ENCODE measurements at places on chromosomes 4 and X.

- DNase-seq, result peak; percentile 57
These were observed 31.9 kb downstream of the ADD1 start for GRCh38 chr4:2875556-2875955.

DNA sequence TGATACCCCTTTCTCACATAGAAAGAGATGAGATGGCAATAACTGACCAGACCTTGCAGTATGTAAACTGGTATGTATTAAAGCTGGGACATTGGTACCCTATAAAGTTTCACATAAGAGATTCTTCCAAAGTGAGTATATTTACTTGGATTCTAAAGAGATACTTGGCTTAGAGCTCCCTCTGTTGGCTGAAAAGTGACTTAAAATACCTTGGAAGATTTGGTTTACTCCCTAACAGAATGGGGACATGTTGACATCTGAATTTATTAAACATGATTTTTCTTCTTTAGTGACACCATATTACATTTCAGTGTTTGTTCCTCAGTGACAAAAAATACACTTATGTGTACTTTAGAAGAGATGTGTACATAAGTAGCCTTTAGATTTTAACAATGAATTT, 47.9 kb upstream of the RGN start:
- no peak for DNase-seq

DNA sequence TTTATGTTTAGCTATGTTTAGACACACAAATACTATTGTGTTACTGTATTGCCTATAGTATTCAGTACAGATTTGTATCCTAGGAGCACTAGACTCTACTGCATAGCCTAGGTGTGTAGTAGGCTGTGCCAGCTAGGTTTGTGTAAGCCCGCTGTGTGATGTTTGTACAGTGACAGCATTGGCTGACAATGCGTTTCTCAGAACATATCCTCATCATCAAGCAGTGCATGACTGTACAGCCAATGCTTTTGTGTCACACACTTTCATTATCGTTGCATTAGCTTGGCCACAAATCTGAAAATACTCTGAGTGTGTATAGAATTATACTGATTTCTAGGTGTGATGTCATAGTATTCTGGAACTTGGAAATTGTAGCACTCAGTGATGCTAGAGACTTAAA, 63.4 kb downstream of the CLDN34 start:
- DNase-seq, result no peak

GRCh38 chr4:15231265-15232091, 196.4 kb upstream of the C1QTNF7 start:
- DNase-seq, result peak; percentile 80

DNA sequence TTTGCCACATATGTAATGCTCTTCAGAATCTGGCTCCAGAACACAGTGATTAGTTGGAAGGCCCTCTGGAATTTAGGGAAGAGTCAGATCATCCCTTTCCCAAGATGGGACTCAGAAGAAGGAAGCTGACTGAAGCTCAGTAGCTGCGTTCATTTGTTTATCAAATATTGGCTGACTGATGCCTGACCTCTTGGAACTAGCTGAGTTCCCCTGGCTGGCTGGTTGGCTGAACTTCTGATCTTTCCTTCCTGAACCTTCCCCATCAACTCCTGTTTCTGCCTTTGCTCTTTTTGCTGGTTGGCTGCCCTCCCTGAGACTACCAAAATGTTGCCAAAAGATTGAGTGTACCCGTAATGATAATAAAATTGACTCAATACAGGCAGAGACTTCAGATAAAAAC, 866.5 kb upstream of the INTU start:
- DNase-seq, result no peak

GRCh38 chr4:81113024-81113423, 82.5 kb downstream of the BMP3 start:
- DNase-seq, result no peak

GRCh38 chr4:33914386-33914785, 2329.9 kb downstream of the ARAP2 start:
- no peak for DNase-seq

- no peak for DNase-seq
These were observed 231.9 kb downstream of the RASL11B start for GRCh38 chr4:53094040-53094439.

DNA sequence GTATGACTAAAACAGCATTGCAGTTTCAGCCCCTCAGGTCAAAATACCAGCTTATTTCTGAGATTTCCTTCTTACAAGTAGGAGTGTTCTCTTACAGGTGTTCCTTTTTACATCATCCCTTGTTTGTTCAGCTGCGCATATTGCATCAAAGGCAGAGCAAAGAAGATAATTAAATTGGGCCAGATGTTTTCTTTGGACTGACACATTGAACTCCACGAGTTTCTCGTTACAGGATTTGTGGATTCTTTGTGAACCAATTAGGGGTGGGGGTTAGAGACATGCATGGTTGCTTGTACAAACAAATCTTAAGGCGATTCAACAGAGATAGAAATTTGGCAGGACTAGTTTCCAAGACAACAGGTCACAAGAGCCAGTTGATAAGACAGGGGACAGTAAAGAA, 95.7 kb downstream of the SPANXN4 start:
- no peak for DNase-seq

- no peak for DNase-seq
These were observed 195.0 kb upstream of the ANK2 start for GRCh38 chr4:112854420-112854819.

- DNase-seq, result no peak
These were observed 248.0 kb upstream of the ADAMTS3 start for GRCh38 chr4:72817012-72817411.

GRCh38 chr4:98125585-98125984, 17.7 kb downstream of the STPG2 start:
- no peak for DNase-seq
